CD4-positive, alpha-beta T cell (primary cell): ENCODE measurements at places on chromosomes 11 and 22.

DNA sequence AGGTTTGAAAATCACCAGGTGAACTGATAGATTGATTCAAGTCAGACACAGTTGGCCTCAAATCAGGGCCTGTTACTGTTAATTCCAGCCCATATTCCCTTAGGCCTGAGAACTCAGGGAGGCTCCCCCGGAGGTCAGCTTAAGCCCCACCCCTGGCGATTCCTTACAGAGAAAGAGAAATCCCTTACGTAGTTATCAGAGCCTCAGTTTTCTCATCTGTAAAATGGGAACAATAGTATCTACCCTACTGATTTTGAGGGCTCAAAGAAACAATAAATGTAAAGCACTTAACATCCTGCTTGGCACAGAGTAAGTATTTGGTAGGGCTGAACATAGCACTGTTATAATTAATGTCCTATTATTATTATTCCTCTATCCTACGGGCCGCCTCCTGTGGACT is 94.1 kb downstream of the NAT10 start:
- DNase-seq: no peak

DNA sequence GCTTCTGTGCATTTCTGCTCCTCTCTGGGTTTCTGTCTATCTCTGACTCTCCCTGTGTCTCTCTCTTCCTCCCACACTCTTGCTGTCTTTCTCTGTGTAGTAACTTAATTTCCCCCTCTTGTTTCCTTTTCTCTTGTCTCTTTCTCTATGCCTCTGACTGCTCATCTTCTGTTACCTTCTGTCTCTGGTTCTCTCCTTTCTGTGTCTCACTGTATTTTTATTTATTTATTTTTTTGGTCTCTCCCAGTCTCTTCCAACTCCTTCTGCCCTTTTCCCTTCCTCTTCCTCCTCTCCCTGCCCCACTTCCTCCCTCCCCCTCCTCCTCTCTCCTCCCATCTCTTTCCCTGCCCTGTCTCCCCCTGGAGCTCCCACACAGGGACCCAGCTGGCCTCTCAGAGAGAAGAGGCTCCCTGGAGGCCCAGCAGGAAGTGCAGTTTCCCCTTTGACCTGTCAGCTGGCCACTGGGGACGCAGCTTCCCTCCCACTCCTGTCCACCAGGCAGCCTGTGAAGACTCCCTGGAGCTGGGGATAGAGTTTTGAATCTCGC is 38.3 kb upstream of the MYH9 start:
- no peak for DNase-seq

GRCh38 chr22:41822317-41823057 is 10.4 kb upstream of the SREBF2 start:
- peak; percentile 87 for DNase-seq

DNA sequence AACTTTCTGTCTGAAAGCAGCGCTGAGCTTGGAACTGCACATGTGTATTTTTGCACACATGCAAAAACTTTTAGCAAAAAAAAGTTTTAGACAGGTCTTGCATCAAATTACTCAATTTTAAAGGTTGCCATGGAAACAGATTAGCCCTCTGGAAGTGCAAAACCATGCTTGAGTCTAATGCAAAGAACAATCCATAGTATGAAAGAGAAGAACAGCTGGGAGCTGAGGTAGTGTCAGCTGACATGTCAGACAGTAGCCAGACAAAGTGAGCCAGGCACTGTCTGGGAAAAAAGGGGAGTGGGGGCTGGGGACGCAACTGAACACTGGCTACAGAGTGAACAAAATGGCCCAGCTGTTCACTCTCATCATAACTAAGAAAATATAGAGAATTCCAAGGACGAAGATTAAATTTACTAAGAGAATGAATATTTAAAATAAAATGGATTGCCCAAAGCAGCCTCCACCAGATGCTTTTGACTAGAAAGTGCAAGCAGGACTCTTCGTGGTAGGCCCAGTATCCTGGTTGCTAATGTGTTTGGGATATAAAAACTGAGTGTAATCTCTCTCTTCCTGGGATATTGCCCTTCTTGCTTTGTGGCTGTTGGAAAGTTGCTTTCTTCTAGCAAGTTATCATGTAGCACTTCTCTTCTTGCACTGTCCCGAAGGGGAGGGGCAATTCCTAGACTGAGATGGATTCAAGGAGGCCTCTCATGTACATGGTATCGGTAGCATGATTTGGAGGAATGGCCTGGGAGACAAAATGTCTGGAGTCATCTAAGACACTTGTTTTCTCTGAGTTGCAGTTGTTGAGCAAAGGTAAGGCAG is 434.1 kb upstream of the FAT3 start:
- no peak for DNase-seq

DNA sequence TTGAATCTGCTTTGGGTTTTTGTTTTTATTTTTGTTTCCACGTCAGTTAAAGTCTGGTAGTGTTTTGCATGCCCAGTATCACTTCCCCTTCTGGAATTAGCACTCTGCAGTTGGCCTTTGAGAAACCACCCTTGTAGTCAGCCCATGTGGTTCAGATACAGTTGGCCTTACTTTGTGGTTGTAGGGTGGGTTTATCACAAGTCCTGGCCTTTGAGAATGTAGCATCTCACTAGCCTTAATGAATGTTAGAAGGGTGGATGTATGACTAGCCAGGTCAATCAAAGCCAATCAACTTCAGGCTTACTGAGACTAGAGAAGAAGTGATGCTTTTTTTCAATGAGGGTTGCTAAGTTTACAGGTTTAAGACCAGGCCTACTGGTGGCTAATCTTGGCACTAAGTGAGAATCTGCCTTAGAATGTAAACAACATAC is 19.8 kb downstream of the ARL14EP start:
- DNase-seq: no peak

GRCh38 chr11:8988329-8989234 is 15.2 kb downstream of the NRIP3 start:
- DNase-seq: no peak

- DNase-seq: no peak
These were observed 16.2 kb downstream of the SHISA8 start for GRCh38 chr22:41898645-41899044.

DNA sequence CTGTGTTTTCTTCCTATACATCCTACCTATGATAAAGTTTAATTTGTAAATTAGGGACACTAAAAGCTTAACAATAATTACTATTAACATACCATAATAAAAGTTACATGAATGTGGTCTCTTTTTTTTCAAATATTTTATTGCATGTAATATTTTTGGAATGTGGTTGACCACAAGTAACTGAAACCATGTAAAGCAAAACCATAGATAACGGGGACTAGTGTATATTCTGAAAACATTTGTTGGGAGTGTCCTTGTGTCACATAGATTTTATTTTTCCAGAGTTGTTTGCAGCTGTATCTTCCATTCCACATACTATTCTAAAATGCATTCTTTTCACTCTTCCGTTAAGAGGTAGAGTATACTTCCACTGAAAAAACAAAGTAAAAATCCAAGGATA is 200.4 kb downstream of the KIF18A start:
- DNase-seq: no peak

DNA sequence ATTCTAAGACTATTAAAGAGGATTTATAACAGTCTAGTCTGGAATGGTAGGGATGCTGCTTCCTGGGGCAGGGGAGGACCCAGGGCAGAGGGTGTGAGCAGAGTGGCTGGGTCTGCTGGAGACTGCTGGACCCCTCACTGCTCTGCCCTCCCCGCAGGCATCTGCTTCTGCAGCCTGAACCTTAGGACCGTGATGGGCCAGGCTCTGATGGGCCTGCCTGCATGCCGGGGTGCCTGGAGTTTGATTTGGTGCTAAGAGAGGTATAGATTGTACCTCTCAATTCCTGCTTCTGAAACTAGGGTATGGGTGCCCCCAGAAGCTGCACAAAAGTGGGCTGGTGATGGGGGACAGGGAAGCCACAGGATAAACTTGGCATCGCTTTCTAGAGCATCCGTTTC is 54.9 kb downstream of the CD82 start:
- no peak for DNase-seq

- DNase-seq: no peak
These were observed 38.7 kb downstream of the RTN3 start for GRCh38 chr11:63719987-63720386.

GRCh38 chr11:16511116-16512114 is 155.1 kb upstream of the SOX6 start:
- no peak for DNase-seq

GRCh38 chr11:66629356-66629755 is 9.1 kb upstream of the RBM4 start:
- no peak for DNase-seq

DNA sequence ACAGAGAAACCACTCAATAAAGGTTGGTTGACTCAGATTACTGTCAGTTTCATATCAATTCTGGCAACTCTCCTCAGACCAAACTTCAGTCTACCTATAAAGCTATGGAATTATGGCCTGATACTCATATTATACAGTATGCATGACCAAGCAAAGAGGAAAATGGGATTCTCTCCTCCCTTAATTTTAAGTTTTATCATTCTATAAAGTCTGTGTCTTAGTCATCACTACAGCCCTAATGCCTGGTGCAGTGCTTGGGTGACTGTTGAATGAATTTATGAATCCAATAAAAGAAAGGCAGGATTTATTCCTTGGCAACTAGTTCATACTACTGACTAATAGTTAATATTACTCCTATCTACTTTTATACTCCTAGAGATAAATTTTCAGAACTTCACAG is 37.6 kb upstream of the GRAMD1B start:
- no peak for DNase-seq

DNA sequence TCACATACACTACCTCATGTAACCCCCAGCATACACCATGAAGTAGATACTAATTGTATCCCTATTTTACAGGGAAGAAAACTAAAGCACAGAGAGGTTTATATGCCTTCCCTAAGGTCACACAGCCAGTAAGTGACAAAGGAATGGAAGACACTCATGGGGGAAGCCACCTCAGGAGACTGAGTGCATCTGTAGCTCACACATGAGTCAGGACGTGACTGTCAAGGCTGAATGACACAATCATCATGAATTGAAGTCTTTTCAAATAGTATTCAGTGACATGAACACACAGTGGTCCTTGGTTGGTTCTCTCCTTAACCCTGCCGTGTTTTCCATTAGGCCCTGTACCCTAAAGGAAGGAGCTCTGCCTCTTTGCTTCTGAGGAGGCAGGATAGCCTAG is 463.0 kb downstream of the NTM start:
- DNase-seq: no peak

- no peak for DNase-seq
These were observed 27.4 kb upstream of the PANX2 start for GRCh38 chr22:50143096-50143495.

DNA sequence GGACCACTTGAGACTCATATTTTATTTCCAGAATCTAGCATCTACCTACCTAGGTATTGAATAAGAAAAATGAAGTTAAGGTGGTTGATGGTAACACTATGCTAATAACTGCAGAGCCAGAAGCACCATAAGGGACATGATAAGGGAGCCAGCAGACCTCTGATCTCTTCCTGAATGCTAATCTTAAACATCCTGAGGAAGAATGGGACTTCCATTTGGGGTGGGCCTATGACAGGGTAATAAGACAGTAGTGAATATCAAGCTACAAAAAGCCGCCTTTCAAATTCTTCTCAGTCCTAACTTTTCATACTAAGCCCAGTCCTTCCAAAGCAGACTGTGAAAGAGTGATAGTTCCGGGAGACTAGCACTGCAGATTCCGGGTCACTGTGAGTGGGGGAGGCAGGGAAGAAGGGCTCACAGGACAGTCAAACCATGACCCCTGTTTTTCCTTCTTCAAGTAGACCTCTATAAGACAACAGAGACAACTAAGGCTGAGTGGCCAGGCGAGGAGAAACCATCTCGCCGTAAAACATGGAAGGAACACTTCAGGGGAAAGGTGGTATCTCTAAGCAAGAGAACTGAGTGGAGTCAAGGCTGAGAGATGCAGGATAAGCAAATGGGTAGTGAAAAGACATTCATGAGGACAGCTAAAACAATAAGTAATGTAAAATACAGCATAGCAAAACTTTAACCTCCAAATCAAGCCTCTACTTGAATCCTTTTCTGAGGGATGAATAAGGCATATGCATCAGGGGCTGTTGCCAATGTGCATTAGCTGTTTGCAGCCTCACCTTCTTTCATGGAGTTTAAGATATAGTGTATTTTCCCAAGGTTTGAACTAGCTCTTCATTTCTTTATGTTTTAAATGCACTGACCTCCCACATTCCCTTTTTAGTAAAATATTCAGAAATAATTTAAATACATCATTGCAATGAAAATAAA is 2.1 kb downstream of the HBB start:
- no peak for DNase-seq

DNA sequence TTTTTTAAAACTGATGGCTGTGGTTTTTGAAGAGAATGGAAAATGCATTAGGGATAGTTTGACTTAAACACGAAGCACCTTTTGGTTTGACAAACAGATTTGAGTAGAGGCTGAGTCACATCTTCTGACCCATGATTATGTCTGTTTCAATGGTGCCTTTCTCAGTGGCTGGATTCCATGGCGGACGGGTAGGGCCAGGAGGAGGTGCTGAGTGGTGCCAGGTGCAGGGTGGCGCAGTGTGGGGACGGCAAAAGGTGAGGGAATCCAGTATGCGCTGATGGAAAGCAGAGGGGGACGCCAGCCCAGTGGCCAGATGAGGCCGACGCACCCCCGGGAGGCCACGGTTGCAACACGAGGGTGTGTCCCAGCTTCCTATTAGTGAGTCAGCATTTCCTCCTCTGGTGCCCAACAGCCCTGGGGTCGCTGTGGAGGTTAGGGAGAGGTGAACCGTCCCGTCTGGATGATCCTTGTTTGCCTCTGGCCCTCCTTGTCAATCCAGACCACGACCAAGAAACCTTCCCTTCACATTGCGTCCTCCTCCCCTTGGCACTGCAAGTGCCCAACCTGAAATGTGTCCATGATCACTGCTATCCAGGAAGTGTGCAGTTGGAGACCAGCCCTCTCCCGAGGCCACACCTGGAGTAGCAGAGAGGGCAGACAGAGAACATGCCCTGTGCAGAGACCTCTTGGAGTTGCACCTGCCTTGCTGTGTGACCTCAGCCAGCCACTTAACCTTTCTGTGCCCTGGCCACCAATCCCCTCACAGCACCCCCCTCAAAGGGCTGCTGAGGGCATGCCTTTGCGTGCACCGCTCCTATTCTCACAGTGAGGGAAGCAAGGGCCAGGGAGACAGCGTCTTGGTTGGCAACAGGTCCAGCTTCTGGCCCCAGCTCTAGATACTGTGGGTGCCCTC is 32.5 kb upstream of the ATXN10 start:
- DNase-seq: no peak

GRCh38 chr11:12007230-12007593 is 1.2 kb downstream of the DKK3 start:
- DNase-seq: no peak

DNA sequence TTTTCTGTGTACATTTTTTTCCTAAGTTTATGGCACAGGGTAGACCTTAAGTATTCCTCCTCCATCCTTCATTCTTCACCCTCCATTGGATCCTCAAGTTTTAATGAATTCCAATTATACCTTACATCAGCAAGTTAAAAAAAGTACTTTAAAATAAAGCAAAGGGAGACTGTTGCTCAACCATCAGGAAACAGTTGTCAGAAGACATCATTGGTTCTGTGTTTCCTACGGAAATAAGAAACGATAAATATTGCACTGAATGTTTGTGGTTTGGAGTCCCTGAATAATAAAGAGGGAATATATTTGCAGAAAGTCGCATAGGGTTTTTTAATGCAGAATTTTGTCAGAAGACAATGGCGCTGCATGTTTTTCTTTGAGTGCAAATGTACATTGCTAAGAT is 28.1 kb upstream of the LDHA start:
- DNase-seq: peak; percentile 19

GRCh38 chr11:4459500-4459899 is 10.4 kb downstream of the OR52K2 start:
- no peak for DNase-seq
